ENCODE measurements at places on chromosomes 3 and 15.

- DNase-seq, result no peak
These were observed 21.8 kb upstream of the KCNAB1 start for GRCh38 chr3:156098437-156099035.

- no peak for DNase-seq
These were observed 27.9 kb downstream of the LNP1 start for GRCh38 chr3:100429187-100429716.

DNA sequence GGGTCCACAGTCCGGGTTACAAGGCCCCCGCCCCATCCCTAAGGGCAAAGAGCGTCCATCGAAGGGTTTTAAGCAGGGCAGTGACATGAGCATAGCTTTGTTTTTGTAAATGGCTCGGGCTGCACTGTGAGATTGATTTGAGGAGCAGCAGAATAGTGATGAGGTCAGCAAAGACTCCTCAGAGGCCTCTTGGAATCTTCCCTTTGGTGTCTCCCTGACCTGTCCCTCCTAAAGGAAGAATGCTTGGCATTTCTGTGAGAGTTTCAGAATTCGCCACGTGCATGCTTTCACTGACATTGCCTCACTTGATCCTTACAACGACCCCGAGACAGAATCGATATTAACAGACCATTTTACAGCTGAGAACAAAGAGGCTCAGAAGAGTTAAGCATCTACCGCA is 20.3 kb downstream of the LAMP3 start:
- no peak for DNase-seq

- DNase-seq, result no peak
These were observed 140.7 kb upstream of the ARPP21 start for GRCh38 chr3:35498506-35499210.

- no peak for DNase-seq
These were observed 843.4 kb upstream of the DPPA4 start for GRCh38 chr3:110180733-110181132.

GRCh38 chr3:21392526-21392925 is 358.5 kb downstream of the ZNF385D start:
- no peak for DNase-seq

DNA sequence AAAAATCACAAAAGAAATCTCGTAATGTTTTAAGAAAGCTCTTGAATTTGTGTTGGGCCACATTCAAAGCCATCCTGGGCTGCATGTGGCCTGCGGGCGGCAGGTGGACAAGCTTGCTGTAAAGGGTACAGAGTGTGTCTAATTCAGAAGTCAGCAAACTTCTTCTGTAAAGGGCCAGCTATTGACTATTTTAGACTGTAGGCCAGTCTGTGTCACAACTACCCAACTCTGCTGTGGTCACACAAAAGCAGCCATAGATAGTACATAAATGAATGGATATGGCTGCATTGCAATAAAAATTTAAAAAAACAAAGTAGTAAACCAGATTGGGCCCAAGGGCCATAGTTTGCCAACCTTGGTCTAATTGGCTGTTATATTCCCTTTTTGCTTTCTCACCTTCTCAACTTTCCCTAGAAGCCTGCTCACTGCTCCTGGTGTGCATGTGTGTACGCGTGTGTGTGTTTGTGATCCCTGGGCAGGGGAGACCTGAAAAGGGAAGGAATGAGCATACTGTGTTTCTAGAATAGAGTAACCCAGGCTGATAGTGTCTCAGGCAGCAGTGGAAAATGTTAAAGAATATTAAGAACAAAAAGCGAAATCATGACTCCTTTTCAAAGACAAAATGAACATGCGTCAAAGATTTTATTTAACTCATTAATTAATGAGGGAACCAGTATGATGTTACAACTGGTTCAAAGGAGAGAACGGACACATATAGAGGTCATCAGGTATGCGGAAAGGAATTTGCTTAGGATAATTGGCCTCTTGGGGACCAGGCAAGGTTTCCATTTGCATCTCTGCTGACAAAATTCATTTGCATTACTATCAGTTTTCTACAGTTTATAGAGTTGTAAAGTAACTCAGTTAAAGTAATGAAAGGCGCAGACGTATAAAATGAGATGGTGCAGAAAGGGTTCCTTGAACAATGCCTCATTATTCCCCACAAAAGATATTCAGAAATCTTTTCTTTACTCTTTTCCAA is 248.0 kb downstream of the THSD4 start:
- DNase-seq, result no peak

GRCh38 chr3:65083240-65083639 is 395.4 kb upstream of the ADAMTS9 start:
- no peak for DNase-seq

DNA sequence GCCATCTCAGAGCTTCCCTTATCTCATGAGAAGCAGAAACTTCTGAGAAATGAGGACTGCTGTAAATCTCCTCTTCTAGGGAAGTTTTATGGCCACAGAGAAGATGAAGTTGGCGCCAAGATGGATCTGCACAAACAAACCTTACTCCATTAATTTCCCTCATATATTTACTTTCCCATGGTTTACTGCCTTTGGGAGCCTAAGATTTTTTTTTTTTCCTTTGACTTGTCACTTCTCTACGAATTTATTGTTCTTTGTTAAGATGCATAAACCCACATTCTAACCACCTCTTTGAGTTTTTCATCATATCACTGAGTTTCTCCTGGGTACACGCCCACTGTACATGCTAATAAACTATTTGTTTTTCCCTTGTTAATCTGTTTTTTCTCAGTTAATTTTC is 21.5 kb upstream of the NPTN start:
- DNase-seq, result no peak

GRCh38 chr15:42858999-42859789 is 61.4 kb downstream of the TTBK2 start:
- no peak for DNase-seq

- no peak for DNase-seq
These were observed 203.6 kb upstream of the WNT5A start for GRCh38 chr3:55690726-55691125.

DNA sequence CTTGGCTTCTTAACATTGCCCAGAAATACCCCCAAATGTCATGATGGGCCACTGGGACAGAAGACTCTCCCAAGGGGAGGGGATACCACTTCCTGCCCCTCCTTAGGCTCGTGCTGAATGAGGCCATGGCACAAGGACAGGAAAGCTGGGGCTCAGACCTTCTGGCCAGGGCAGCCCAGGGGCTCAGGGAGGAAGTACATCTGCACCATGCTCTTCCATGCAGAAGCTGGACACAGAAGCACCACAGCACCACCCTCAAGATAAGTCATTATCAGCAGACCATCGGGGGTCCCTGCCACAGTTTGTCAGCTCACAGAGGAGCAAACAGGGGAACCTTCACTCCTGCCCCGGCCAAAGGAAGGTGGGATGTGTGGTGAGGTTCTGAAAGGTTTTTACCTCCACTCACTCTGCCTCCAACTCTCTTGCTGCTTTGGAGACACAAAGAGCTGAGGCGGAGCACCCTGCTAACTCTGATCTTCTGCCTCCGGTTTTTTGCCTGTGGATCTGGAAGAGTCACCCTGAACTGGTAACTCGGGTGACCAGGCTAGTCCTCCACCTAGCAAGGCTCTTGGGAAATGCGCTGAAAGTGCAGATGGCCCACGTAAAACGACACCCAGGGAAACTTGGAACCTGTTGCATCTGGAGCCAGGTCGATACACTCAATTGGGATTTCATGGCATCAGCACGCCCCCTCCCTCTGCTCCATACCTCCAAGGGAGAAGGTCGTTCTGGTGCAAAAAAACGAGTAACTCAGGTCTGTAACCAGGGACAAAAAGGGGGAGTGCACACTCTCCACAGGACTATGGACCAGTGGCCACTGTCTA is 8.3 kb downstream of the BMF start:
- DNase-seq, result peak; percentile 27

DNA sequence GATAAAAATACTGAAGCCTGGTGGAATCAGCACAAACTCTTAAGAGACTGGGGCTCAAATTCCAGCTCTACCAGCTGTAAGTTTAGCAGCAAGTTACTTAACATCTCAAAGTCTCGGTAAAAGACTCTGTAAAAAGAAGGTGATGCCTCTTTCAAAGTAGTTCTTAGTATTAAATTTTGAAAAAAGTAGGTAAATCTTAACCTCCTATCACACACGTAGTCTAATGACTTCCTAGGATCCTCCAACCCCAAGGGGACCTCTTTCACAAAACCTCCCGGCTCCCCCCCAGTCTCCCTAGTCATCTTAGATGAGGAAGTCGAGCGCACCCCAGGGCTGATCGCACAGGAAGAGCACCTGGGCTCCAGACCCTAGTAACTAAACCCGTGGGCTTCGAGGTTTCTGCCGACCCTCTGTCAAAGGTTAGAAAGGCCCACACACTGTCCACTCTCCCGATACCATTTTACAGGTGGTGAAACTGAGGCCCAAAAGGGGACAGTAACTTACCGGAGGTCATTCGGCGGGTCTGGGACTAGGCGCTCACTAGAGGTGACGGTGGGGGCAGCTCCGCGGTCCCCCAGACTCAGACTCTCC is 427 bp downstream of the MBD4 start:
- DNase-seq, result peak; percentile 65

- no peak for DNase-seq
These were observed 72.8 kb downstream of the GABRG3 start for GRCh38 chr15:27043770-27044169.

- peak; percentile 53 for DNase-seq
These were observed 20.2 kb downstream of the CPOX start for GRCh38 chr3:98573181-98573728.

All from erythroblast (primary cell).